ENCODE measurements at places on chromosomes 1 and 21. TPM values are rescaled to one million over a fixed set of nuclear protein-coding genes. Genes with fewer than 3 reads are reported as not detected.

The HSD3B2 gene
- not detected for total RNA-seq

The DYNLT5 gene
- 1.4 TPM for total RNA-seq

The GBP5 gene
- total RNA-seq = 0.27 TPM

The PLXNA2 gene
- 123 TPM for total RNA-seq

The ATP1A4 gene
- not detected for total RNA-seq

The CAPN8 gene
- total RNA-seq = not detected

The GNAT2 gene
- total RNA-seq = 0.34 TPM

The C1orf185 gene
- total RNA-seq = not detected

The TMEM50A gene
- total RNA-seq = 125 TPM

The LCE3B gene
- not detected for total RNA-seq

The AADACL3 gene
- not detected for total RNA-seq
